Activated CD4-positive, alpha-beta T cell treated with anti-CD3 and anti-CD28 coated beads, Interleukin-2, amount 10 ng/mL, durations not matched to agents 24 days and 14 days (primary cell): ENCODE measurements at places on chromosomes 5 and 9. TPM values are rescaled to one million over a fixed set of nuclear protein-coding genes. Genes with fewer than 3 reads are reported as not detected.

- no peaks in the 10 kb centered on the region for H3K4me1 ChIP-seq
- no peak overlapping the region for H3K4me3 ChIP-seq
These were observed 62.1 kb downstream of the ZSWIM6 start for GRCh38 chr5:61394078-61394704.

- H3K4me3 ChIP-seq, result no peak overlapping the region
- DNase-seq, result no peak
- H3K27me3 ChIP-seq, result peaks cover 2% of the 10 kb centered on the region
- H3K27ac ChIP-seq, result no peak overlapping the region
- no peaks in the 10 kb centered on the region for H3K36me3 ChIP-seq
These were observed 210.2 kb upstream of the TRPM3 start for GRCh38 chr9:71331603-71332002.

- DNase-seq, result no peak
- peaks cover 5% of the 10 kb centered on the region for H3K4me1 ChIP-seq
- no peak overlapping the region for H3K27ac ChIP-seq
These were observed 145.3 kb downstream of the HINT1 start for GRCh38 chr5:131019601-131020315.

GRCh38 chr5:1502046-1502736 is 21.6 kb downstream of the LPCAT1 start:
- no peak overlapping the region for H3K4me3 ChIP-seq
- no peak overlapping the region for H3K27ac ChIP-seq
- H3K36me3 ChIP-seq, result peaks cover 14% of the 10 kb centered on the region
- no peak for DNase-seq
- H3K4me1 ChIP-seq, result peaks cover 20% of the 10 kb centered on the region

- DNase-seq, result no peak
- no peak overlapping the region for H3K4me3 ChIP-seq
- peaks cover 2% of the 10 kb centered on the region for H3K36me3 ChIP-seq
These were observed 75.4 kb upstream of the MAP3K1 start for GRCh38 chr5:56739990-56740389.

ARPC5L gene
- 99.8 and 103 TPM in 2 replicates for total RNA-seq

DNA sequence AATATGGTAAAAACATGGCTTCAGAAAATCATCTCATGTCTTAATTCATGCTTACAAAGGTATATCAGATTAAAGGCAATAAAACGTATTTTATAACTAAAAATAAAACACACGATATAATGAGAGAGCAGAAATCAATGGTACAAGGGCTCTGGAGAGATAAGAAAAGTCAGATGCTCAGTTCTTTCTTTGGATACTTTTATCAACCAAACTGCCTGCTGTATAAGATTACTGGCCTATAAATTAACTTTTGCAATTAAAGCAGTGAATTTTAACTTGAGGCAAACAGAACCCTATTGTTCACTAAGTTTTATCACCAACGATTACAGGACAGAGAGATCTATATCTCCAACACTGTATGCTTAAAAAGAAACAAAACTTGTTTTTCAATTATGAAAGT is 42.1 kb upstream of the HNRNPA0 start:
- no peak overlapping the region for H3K4me3 ChIP-seq
- H3K36me3 ChIP-seq, result no peaks in the 10 kb centered on the region
- no peak for DNase-seq

- H3K4me1 ChIP-seq, result peaks cover 30% of the 10 kb centered on the region
- H3K27ac ChIP-seq, result peak overlapping the region; percentile 43
- H3K27me3 ChIP-seq, result no peaks in the 10 kb centered on the region
- H3K36me3 ChIP-seq, result peaks cover 44% of the 10 kb centered on the region
- peak; percentile 73 for DNase-seq
These were observed 120.4 kb downstream of the RAPGEF6 start for GRCh38 chr5:131514316-131515283.

DNA sequence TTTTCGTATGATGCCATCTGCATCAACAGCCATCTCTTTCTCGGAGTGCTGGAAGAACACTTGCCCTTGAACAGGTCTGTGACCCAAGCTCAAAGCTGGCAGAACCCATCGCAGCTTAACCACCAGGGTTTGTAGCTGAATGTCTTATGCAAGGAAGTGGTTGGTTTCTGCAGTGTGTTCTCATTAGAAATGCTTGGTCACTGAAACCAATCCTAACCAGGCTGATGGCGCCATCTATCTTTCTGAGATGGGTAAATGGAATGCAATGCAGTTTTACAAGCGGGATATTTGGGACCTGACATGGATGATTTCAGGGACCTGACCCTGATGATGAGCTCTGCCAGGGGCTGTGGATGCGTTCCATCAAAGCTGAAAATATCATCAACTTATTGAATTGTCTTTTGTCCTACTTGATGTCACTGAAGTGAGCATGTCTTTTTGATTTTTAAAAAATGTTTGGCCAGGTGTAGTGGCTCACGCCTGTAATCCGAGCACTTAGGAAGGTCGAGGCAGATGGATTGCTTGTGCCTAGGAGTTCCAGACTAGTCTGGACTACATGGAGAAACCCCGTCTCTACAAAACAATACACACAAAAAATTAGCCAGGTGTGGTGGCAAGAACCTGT is 28.7 kb downstream of the DMRT3 start:
- H3K27ac ChIP-seq, result no peak overlapping the region
- DNase-seq, result peak; percentile 78
- H3K4me1 ChIP-seq, result peaks cover 7% of the 10 kb centered on the region
- no peaks in the 10 kb centered on the region for H3K36me3 ChIP-seq

DNA sequence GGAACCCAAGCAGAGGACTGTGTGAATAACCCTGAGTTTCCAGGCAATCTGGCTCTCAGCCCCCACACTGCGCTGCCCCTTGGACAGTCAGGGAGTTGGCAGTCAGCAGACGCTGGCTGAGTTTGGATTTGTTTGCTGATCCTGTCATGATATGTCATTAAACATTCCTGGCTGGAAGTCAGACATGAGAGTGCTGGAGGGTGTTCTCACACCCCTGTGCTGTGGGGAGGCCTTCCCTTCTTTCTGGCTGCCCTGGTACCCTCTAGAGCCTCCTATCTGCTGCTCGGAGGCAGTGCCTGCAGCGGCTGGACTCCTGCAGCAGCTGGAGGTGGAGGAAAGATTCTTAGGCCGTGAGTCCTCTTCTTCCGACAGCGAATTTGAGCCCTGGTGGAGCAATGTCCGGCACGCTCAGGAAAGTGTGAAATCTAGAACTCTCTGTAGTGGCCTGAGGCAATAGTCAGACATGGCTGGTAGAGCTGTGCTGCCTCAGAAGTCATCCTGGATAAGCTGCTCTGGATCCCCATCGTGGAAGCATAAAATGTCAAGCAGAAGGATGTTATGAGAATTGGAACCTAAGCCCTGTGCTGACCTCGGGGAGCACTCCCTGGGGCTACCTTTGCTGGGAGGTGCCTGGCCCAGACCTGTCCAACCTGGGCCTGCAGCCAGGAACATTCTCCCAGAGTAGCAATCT is 72.0 kb downstream of the PDE8B start:
- no peaks in the 10 kb centered on the region for H3K36me3 ChIP-seq
- peaks cover 26% of the 10 kb centered on the region for H3K27me3 ChIP-seq
- H3K4me1 ChIP-seq, result peaks cover 5% of the 10 kb centered on the region
- H3K4me3 ChIP-seq, result no peak overlapping the region
- H3K27ac ChIP-seq, result no peak overlapping the region

DNA sequence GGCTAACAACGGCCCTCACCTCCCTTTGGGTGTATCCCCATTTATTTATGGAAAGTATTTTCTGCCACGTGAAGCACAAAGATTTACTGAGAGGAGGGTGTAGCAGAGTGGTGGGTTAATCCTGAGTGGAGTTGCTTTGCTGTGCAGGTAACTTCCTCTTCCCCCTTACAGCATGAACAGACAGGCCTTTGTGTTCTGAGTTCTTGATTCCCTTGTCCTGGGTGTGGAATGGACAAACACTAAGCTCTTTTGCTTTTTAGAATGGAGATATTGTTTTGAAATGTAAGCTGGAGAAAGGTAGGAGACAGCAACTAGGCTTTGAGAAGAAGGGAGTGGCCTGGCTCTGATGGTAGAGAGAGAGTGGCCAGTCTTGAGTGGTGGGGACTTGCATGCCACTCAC is 17.1 kb upstream of the GLRX start:
- H3K27me3 ChIP-seq, result no peaks in the 10 kb centered on the region
- no peaks in the 10 kb centered on the region for H3K36me3 ChIP-seq
- peaks cover 29% of the 10 kb centered on the region for H3K4me1 ChIP-seq
- no peak for DNase-seq
- no peak overlapping the region for H3K27ac ChIP-seq
- H3K4me3 ChIP-seq, result no peak overlapping the region

- H3K4me3 ChIP-seq, result no peak overlapping the region
- H3K4me1 ChIP-seq, result no peaks in the 10 kb centered on the region
- DNase-seq, result no peak
- H3K36me3 ChIP-seq, result no peaks in the 10 kb centered on the region
- no peak overlapping the region for H3K27ac ChIP-seq
These were observed 78.7 kb downstream of the GAS1 start for GRCh38 chr9:86868616-86869015.

CD274 gene
- 52.1 and 57.6 TPM in 2 replicates for total RNA-seq

DNA sequence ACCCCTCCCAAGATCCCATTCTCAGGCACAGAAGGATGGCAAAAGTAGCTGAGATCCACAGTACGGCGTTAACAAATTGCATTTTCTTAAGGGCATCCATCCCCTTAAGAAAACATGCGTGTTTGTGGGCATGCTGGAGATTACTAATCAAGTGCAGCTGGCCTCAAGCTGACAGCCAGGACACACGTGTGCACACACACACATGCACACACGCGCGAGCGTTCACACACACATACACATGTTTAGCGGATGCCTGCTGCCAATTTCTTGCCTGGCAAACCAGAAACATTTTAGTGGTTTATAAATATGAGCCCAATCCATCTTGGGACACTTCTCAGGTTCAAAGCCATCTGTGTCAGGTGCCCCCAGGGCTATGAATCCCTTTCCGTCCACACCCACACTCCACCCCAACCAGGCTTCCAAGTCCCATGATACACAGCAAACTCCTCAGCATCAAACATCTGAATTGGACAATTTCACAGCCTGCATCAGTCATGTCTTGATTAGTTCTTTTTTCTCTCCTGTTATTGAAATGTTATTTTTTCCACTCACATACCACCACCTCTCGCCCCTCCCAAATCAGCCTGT is 23.5 kb upstream of the SMIM23 start:
- H3K27ac ChIP-seq, result no peak overlapping the region
- H3K27me3 ChIP-seq, result peaks cover 4% of the 10 kb centered on the region
- no peaks in the 10 kb centered on the region for H3K4me1 ChIP-seq
- no peaks in the 10 kb centered on the region for H3K36me3 ChIP-seq
- H3K4me3 ChIP-seq, result no peak overlapping the region

DNA sequence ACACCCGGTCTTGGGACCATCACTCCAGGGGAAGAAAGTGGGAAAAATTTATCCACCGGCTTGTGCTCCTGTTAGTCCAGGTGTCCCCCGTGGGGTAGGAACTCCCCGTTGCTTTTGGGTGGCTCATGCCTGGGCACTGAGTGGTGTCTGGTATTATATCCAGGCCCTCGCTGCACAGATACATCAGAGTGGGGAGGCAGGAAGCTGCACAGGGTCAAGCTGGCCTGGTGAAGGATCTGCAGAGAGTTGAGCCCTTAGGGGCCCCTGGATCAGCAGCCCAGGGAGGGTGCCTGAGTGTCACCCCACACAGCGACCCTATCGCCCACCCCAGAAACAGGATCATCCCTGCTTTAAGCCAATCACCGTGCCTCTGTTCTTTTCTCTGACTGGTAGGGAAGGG is 24.4 kb upstream of the COL5A1 start:
- H3K4me1 ChIP-seq, result no peaks in the 10 kb centered on the region
- no peak overlapping the region for H3K27ac ChIP-seq
- H3K4me3 ChIP-seq, result no peak overlapping the region
- no peak for DNase-seq

DNA sequence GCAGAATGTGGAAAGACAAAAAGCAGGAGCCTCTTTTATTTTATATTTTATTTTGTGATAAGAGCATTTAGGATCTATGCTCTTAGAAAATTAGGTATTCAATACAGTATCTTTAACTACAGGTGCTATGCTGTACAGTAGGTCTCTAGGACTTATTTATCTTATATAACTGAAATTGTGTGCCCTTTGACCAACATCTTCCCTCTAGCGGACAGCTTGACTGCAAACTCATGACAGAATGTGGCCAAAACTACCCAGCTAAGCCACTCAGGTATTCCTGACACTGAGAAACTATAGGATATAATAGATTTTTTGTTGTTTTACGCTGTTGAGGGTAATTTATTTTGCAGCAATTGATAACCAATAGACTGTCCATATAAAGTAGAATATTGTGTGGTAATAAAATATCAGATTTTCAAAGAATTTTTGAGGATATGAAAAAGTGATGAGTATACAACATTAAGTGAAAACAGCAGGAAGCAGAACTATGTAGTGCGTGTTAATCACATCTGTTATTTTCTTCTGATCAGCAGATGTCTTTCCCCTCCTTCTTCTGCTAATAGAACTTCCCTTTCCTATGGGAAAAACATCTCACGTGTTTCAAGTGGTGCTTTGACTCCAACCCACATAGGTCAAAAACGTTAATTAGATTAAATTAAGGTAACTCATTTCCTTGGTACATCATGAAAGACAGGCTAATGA is 69.9 kb upstream of the SELENOP start:
- no peak for DNase-seq
- no peaks in the 10 kb centered on the region for H3K36me3 ChIP-seq
- no peaks in the 10 kb centered on the region for H3K4me1 ChIP-seq
- no peak overlapping the region for H3K27ac ChIP-seq

GRCh38 chr9:107759009-107759822 is 269.6 kb upstream of the KLF4 start:
- no peaks in the 10 kb centered on the region for H3K4me1 ChIP-seq
- no peak for DNase-seq
- no peaks in the 10 kb centered on the region for H3K27me3 ChIP-seq
- no peaks in the 10 kb centered on the region for H3K36me3 ChIP-seq

GRCh38 chr9:115882911-115883310 is 270.7 kb upstream of the PAPPA start:
- H3K4me1 ChIP-seq, result no peaks in the 10 kb centered on the region
- H3K36me3 ChIP-seq, result no peaks in the 10 kb centered on the region
- H3K27ac ChIP-seq, result no peak overlapping the region
- no peak overlapping the region for H3K4me3 ChIP-seq
- H3K27me3 ChIP-seq, result no peaks in the 10 kb centered on the region

LEAP2 gene
- 4.7 and 6.0 TPM in 2 replicates for total RNA-seq

DNA sequence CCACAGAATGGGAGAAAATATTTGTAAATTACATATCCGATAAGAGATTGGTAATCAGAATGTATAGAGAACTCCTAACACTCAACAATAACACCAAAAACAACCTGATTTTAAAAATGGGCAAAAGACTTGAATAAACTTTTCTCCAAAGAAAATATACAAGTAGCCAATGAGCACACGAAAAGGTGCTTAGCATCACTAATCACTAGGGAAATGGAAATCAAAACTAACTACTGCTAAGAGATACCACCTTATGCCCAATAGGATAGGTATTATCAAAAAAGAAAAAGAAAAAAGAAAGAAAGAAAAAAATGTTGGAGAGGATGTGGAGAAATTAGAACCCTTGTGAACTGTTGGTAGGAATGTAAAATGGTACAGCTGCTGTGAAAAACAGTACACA is 212.1 kb downstream of the TLR4 start:
- no peaks in the 10 kb centered on the region for H3K36me3 ChIP-seq
- H3K27ac ChIP-seq, result no peak overlapping the region
- no peaks in the 10 kb centered on the region for H3K4me1 ChIP-seq
- no peak for DNase-seq
- no peak overlapping the region for H3K4me3 ChIP-seq
- no peaks in the 10 kb centered on the region for H3K27me3 ChIP-seq

PROB1 gene
- 8.4 and 9.2 TPM in 2 replicates for total RNA-seq
